ENCODE measurements at places on chromosomes 16 and 17. TPM values are rescaled to one million over a fixed set of nuclear protein-coding genes. Genes with fewer than 3 reads are reported as not detected.

CD300LB gene
- total RNA-seq, result 0.83 TPM

CTRL gene
- 0.80 TPM for total RNA-seq

SNRNP25 gene
- total RNA-seq, result 25.5 TPM

GRIN2A gene
- 3.6 TPM for total RNA-seq

HEATR9 gene
- not detected for total RNA-seq

TBKBP1 gene
- 25.7 TPM for total RNA-seq

GRCh38 chr17:57890857-57891232, 41.0 kb upstream of the MRPS23 start:
- DNase-seq, result no peak

GRCh38 chr17:18362698-18363100, 651 bp downstream of the SHMT1 start:
- peak; percentile 94 for DNase-seq

DNA sequence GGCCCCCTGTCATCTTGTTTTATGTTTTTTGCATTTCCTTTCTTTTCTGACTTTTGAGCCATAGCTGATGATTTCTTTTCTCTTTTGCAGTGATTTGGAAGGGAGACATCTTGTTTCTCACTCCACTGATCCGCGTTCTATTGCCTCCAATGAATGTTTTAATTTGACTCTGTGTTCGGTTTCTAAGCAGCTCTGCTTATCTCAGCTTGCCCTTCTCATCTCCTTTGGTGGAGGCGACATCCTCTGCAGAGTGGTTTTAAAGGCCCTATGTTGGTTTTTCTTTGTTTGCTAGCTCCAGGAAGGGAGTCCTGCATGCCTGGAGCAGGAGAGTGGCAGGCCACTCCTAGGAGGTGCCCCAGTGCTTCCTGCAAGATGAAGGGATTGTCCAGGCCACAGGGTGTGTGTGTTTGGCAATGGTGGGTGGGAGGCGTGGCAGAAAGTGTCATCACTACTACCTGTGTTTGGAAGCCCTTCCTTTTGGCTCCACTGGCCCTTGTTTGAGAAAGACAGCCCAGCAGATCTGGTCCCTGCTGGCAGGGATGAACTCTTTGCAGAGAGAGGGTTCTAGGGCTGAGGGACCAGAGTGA, 13.6 kb downstream of the SMPD3 start:
- DNase-seq, result no peak

GRCh38 chr16:20883554-20884239, 16.5 kb downstream of the DCUN1D3 start:
- DNase-seq, result no peak

DNA sequence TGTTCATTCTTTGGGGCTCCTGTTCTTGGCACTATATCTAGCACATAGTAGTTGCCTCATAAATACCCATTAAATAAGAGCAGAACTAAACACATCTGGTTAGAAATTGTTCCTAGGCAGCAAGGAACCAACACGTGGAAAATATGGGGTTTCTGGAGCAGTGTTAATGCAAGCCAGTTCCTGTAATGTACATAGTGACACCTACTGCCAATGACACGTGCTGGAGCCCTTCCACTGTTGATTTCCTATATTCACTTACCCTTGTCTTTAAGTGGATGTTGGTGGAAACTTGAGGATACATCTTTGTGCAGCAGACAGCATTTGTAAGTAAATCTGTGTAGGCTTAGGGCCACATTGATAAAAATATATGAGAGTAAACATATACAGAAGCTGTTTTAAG, 1.6 kb upstream of the IRF8 start:
- DNase-seq, result no peak

DNA sequence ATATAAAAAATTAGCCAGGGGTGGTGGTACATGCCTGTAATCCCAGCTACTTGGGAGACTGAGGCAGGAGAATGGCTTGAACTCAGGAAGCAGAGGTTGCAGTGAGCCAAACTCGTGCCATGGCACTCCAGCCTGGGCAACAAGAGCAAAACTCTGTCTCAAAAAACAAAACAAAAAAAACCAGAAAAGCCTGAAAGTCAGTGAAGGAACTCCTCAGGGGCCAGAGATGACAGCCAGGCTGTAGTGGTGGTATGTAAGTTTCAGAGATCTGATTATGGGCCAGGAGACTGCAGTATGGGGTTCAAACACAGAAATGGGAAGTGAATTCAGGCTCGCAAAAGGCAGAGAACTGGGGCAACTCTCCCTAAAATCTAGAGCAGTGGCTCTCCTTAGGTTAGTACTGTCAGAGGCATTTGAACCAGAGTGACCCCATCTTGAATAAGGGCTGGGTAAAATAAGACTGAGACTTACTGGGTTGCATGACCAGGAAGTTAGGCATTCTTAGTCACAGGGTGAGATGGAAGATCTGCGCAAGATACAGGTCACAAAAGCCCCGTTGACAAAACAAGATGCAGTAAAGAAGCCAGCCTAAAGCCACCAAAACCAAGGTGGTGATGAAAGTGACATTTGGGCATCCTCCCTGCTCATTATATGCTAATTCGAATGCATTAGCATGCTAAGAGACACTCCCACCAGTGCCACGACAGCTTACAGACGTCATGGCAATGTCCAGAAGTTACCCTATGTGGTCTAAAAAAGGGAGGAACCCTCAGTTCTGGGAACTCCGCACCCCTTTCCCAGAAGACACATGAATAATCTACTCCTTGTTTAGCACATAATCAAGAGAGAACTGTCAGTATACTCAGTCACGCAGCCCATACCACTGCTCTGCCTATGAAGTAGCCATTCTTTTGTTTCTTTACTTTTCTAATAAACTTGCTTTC, 120.2 kb upstream of the XYLT1 start:
- no peak for DNase-seq

DNA sequence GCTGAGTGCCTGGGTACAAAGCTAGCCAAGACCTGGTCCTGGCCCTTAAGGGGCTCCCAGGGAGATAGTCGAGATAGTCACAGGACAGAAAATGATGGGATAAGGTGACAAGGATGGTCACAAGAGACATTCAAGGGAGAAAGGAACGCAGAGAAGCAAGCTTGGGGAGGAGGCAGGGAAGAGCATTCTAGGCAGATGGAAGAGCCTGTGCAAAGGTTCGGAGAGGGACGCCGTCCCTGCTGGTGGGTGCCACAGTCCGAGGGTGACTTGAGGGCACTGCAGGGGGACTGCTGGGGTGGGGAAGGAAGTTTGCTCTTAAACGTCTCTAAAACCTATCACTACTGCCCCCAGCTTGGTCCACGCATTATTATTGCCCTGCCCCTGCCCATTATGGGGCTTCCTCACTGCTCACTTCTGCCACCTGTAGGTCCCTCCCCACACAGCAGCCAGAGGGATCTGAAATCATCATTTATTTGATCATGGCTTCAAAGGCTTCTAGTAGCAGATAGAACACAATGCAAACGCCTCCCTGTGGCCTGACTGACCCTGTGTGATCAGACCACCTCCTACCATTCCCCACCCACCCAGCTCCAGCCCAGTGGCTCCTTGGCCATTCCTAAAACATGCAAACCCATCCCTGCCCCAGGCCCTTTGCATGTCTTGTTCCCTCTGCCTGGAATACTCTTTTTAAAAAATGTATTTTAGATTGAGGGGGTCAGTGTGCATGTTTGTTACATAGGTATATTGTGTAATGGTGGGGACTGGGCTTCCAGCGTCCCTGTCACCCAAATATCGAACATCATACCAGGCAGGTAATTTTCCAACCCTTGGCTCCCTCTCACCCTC, 60.3 kb downstream of the RMI2 start:
- DNase-seq, result no peak

GRCh38 chr17:78665387-78665951, 88.3 kb upstream of the DNAH17 start:
- DNase-seq, result no peak

DNA sequence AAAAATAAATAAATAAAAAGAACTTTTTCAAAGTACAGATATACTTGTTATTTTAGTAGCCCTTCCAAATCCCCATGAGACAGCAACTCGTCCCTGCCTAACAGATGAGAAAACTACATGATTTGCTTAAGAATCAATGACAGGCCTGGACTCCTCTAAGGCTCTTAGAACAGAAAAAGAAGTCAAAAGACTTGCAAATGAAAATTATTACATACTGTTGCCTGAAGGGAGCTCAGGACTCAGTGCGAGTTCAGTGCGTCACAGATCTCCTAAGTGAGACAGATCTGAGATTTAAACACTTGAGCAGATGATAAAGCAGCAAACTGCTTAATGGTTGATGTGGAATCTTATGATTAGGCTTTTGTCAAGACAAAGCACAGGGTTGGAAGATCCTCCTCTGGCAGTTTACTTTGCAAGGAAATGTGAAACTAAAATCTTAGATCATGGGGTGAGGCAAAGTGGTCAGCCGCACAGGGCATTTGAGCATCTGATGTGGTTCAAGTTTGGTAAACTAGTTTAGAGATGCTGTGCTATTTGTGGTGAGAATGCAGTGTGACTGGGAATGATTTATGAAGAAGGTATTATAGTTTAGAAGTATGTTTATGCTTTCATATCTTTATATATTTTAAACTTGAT, 138.1 kb downstream of the TRIM37 start:
- no peak for DNase-seq

GRCh38 chr17:48543107-48543853, 1.6 kb downstream of the HOXB2 start:
- no peak for DNase-seq

DNA sequence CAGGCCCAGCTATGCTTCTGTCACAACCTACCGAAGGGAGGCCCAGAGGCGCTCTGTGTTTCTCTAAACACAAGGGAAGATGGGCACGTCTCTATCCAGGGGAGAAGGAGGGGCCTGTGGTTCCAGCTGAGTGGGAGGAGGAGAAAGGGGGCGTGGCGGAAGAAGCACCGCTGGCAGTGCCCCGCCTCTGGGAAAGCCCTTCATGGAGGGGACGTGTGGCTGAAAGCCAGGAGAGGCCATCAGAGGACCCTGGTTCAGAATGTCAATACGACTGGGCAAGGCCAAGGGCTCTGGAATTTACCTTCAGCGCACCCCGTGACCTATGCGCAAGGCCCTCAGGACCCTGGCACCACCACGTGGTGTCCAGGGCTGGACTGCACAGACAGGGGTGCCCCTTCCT, 12.3 kb upstream of the SLC38A8 start:
- DNase-seq, result no peak

- no peak for DNase-seq
These were observed 8.3 kb downstream of the TSC2 start for GRCh38 chr16:2056077-2056476.
